T-helper 1 cell (primary cell): ENCODE measurements at places on chromosomes 11 and 22.
A peak's percentile ranks its signal among the peaks of the same experiment; 100 is the strongest.

GRCh38 chr11:27468995-27469695 is 3.4 kb downstream of the LGR4 start:
- DNase-seq: no peak

DNA sequence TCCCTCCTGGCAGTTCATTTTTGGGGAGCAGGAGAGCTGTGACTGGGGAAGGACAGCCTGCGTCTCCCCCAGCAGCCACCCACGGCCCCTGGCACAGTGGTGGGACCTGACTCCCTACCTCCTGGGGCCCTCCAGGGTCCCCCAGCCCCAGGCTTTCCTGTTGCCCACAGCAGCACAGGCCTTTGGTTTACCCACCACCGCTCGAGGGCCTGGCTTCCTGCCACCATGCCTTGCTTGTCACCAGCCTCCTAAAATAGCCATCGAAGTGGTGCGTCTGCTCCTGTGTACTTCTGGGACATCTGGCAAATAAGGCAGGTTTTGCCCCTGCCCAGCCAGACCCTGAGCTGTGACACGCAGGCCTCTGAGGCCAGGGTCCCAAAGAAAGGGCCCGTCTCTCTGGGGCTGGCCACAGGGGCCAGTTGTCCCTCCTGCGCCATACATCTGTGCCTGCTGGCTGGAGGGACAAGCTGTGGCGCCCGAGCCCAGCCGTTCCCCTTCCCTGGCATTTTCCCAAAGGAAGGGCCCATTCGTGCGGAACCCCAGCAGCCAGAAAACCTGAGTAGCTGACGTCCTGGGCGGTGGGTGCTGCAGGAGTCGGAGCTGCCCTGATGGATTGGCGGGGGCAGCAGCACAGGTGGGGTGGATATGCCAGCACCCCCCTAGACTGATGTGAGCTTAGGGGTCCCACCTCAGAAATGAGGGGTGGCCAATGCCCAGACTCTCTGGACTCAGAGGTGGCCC is 14.6 kb downstream of the PHLDA2 start:
- DNase-seq: no peak

GRCh38 chr11:96187822-96188221 is 155.2 kb downstream of the MAML2 start:
- no peak for DNase-seq

DNA sequence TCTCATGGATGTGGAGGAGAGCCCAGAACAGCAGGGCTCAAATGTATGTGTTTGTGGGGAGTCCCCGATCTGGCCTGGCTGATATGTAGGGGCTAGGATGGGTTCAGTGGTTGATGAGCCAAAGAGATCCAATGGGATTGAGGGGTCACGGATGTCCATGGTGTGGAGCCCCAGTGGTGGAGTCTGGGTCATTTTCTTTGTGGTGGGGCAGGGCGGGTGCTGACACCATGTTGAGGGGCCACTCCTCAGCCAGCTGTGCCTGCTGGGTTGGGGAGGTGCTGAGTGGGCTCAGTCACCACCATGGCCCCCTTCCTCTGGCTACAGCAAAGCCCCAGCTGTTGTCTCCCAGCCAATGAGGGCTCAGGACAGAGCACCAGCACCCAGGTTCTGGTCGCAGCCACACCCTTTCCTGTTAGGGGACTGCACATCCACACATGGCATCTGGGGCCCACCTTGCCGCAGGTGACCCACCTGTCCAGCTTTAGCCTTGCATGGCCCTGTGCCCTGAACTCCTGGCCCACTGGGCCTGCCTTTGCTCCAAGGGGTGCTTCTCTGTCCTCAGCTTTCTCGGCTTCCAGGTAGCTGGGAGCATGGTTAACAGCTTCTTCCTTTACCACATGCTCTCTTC is 3.2 kb upstream of the GNAZ start:
- DNase-seq: no peak

DNA sequence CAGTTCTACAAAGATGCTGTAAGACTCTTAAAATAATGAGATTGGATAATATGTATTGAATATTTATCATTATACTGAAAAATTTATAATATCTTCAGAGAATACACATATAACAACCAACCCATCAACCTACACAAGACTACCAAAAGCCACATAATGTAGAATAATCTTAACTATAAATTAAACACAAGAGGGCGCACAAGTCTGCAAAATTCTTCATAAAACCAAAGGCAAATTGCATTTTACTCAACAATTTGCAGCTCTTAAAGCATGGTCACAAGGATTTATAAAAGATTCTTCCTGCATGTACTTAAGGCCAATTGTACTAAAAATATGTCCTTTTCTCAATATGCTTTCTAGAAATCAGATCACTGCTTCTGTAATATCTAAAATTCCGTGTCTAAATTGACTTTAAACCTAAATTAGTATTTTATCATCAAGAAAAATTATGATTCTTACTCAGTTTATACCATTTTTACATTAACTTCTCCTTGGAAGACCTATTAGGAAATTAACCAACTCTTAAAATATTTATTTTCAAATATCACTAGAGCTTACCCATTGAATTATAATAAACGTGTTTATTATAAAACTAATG is 79.0 kb downstream of the TTC28 start:
- no peak for DNase-seq

DNA sequence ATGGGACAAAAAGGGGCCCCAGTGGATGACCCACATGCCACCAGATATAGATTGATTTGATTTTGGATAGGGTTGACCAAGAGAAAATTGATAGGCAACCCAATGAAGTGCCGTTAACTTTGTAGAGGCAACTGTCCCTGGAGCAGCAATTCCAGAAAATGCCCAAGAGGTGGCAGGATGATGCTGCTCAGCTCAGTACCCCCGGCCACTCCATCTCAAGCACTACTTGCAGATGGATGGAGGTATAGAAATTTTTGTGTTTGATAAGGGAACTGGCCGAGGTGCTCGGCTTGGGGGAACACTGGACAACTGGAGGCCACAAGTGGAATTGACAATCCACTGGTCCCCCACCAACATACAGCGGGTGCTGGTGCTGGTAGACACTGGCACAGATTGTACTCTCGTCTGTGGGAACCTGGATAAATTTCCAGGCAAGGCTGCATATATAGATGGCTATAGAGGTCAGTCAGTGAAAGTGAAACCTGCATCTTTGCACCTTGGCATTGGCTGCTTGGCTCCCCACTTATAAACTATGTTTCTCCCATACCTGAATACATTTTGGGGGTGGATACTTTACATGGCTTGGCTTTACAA is 86.3 kb downstream of the CCDC83 start:
- DNase-seq: no peak

DNA sequence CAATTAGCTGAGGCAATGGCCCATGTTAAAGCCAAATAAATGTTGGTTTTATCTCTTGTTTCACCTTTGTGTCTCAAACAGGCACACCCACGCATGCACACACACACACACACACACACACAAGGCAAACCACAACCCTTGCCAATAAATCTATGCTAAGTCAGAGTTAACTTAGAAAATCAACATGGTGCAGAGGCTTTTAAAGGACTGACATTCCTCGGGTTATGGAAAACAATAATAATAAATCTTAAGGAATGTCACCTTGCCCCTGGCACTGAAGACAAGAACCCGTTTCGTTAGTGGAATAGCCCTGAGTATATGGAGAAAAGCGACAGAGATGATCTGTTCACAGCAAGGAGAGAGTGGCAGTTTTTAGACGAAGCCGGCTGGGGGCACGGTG is 326.3 kb downstream of the NTM start:
- DNase-seq: no peak

- no peak for DNase-seq
Observed at GRCh38 chr22:45441138-45441537, 27.6 kb downstream of the RIBC2 start.

- no peak for DNase-seq
Observed at GRCh38 chr11:35567737-35568465, 42.5 kb upstream of the PAMR1 start.

GRCh38 chr11:7977232-7977917 is 9.8 kb upstream of the EIF3F start:
- no peak for DNase-seq

DNA sequence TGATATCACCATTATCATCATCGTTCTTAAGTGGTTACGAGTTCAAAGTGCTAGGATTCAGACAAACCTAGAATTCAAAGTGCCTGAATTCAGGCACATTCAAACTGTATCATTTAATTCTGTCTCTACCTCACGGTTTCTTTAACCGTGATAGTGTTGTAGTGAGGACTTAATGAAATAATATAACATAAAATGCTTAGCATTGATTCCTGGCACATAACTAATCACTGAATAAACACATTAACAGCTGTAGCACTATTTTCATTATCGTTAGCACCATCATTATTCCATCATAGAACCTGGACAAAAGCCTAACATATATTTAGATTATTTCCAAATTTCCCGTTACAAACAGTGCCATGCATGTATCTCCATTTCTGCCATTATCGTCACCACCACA is 102.0 kb downstream of the WNT11 start:
- no peak for DNase-seq

- no peak for DNase-seq
Observed at GRCh38 chr11:7031471-7031871, 11.2 kb downstream of the NLRP14 start.

- no peak for DNase-seq
Observed at GRCh38 chr22:29267462-29267857, 321 bp downstream of the RHBDD3 start.

- no peak for DNase-seq
Observed at GRCh38 chr11:68398995-68399851, 61.3 kb upstream of the PPP6R3 start.

DNA sequence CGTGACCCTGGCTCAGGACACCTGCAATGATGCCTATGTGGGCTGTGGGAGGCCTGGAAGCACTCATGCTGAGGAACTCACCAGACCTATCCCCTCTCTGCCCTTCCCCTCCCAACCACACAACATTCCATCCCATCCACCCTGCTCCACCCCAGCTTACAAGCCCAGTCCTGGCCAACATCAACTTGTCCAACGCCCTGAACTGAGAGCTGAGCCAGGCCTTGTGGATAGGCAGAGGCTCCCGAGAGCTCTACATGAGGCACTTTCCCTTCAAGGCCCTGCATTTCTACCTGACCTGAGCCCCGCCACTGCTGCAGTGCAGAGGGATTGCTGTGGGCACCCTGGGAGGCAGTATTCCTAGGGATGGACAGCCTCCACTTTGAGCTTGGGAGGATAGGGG is 112.4 kb downstream of the PDE2A start:
- no peak for DNase-seq

GRCh38 chr11:44985721-44986120 is 35.0 kb upstream of the TP53I11 start:
- no peak for DNase-seq

DNA sequence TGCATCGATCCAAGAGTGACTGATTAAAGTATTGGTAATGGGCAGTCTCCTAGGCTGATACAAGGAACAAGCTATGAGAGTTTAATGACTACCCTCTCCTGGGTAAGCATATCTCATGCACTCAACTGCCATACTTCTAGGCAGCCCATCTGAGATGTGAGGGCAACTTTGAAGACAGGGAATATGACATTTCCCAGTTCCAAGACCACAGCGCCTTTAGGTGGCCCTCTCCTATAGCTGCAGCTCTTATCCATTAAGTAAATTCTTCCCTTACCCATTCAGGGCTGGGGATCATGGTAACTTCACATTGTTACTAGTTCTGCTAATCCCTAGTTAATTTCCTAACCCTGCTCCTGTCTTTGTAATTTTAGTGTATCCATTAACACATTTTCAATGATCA is 157.3 kb upstream of the CTSC start:
- no peak for DNase-seq

GRCh38 chr11:125494974-125495725 is 915 bp downstream of the FEZ1 start:
- DNase-seq: no peak

GRCh38 chr11:47259232-47259977 is 1.6 kb downstream of the NR1H3 start:
- no peak for DNase-seq

DNA sequence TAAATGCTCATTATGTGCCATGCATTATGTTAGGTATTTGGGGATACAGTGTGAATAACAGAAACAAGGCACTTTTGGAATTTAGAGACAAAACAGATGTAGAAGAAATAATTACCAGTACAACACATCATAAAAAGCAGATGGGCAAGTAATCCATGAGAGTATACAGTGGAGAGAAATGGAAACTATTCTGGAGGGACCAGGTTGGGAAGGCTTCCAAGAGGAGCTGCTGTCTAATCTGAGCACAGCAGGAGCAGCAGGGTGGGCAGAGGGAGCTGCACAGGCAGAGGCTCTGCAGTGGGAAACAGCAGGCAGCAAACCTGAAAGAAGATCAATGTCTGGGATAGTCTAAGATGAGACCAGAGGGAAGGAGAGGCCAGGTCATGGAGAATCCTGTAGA is 268.7 kb upstream of the CCDC90B start:
- no peak for DNase-seq

GRCh38 chr11:73350908-73351636 is 25.1 kb upstream of the RELT start:
- peak; percentile 44 for DNase-seq

DNA sequence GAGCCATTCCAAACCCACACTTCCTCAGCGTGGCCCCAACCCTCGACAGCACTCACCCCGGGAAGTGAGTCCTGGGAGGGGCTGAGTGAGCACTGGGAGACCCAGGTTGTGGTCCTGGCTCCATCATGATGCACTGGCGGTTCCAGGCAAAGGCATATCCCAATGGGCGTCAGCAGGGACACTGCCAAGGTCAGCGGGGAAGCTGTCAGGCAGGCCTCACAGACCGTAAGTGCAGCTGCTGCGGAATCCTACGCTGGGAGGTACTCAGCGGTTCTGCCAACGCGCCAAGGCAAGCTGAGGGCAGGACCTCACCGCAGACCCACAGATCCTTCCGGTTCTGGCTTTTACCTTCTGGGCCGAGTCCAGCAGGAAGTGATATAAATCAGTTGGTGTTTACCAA is 1.4 kb upstream of the GAL3ST1 start:
- DNase-seq: no peak

- no peak for DNase-seq
Observed at GRCh38 chr11:115784796-115785521, 280.7 kb upstream of the CADM1 start.

DNA sequence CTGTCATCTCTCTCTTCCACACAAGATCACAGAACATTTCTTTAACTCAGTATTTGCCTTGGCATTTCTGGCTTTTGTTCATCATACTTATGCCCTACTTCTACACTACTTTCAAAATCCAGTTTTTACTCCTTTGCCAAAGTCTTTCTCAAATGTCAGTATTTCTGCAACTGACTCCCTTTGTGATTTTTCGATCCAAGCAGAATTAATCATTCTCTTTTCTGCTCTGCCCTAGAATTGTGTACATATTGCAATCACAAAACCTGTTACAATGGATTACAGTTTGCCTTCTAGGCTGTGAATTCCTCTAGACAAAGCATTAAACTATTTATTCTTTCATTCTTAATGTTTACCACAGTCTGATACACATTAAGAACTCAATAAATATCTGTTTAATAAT is 33.3 kb upstream of the GLYAT start:
- no peak for DNase-seq

DNA sequence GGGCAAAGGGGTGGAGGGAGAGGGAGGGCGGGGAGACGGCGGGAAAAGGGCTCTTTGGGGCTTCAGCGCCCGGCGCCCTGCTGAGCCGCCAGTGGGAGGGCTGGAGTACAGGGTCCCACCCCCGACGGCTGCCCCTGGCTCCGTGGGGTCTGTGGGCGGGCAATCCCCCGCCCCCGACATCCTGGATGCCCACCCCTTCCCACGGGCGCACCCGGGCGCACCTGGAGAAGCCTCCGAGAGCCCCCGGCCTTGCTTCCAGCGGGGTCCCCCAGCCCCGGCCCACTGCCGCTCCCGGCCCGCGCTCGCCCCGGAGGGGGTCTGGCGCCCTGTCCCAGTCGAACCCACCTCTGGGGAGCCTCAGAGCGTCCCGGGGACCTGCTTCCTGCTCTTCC is 394 bp downstream of the CHRM4 start:
- DNase-seq: no peak

- DNase-seq: no peak
Observed at GRCh38 chr11:113237261-113237660, 77.1 kb upstream of the TTC12 start.

GRCh38 chr11:1163321-1163910 is 5.7 kb downstream of the MUC5AC start:
- DNase-seq: no peak
